Activated T-cell treated with anti-CD3 and anti-CD28 coated beads, Interleukin-2, amount 50 U/mL, for 1 hour (primary cell): ENCODE measurements at places on chromosomes 4 and X.

DNA sequence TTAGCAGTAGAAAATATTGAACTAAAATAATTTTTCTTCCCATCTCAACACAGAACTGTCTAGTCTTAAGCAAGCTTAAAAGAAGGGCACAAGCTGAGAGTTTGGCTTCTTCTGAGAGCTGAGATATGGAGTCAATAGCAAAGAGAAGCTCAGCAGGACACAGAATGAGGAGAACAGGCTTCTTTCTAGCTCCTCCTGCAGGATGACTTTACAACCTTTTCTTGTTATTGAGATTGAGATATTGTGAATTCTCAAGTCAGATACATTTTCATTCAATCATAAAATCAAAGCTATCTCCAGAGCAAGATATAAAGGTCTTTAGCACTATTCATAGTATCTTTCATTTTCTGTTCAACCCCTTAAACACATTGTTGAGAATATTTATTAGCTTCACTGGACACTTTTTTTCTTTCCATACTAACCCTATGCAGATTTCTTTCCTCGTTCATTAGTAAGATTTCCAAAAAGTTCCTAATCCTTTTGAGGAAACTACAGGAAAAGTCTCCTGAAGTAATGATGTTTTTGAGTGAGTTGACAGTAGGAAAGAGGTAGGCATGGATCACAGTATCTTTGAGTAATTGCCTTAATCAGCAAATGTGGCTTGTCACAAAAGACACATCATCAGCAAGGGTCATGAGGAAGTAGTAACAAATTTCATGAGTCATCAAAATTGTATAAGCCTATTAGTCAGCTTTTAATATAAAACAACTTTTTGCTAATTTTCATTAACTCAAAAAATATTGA lies 17.8 kb upstream of the CXCL3 start:
- DNase-seq, result no peak

GRCh38 chr4:23734000-23734399 lies 155.8 kb downstream of the PPARGC1A start:
- DNase-seq, result no peak

- DNase-seq, result no peak
Observed at GRCh38 chrX:132257116-132257515, 37.9 kb upstream of the RAP2C start.

- DNase-seq, result no peak
Observed at GRCh38 chrX:63754136-63754859, 30.7 kb downstream of the ARHGEF9 start.

GRCh38 chrX:135541351-135541750 lies 20.9 kb downstream of the INTS6L start:
- DNase-seq, result no peak

- DNase-seq, result no peak
Observed at GRCh38 chrX:13386636-13387035, 66.8 kb upstream of the ATXN3L start.

DNA sequence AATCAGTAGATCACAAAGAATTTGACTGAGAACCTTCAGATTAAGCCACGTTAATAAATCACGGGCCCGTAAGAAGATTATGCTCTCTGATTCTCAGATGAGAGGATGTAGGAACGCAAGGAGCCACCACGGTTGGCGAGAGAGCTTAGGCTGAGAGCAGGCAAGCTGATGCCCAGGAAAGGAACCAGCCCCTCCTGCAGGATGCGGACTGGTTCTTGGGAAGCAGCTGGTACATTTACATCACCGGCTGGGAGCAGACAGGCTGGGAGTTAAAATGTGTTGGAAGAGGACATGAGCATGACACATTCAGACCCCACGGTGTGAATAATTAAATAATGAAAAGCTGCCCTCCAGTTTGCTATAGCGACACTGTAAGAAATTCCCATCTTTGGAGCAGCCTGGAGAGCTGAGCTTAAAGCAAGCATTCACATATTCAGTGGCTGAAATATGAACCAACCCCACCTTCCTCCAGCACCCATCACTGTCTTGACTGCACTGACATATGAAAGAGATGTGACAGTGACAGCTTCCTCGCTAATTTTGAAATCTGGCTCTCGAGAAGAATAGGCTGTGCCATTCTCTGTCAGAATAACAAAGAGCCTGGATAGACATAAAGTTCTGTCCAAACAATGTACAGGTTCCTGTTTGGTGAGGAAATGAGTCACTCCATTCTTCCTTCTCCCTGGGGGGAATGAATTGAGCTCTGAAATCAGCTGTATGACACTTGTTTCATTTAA lies 33.1 kb downstream of the LNX1 start:
- DNase-seq, result no peak
